ENCODE measurements at places on chromosomes 2 and 18.

- DNase-seq = no peak
These were observed 75.4 kb upstream of the IGFBP5 start for GRCh38 chr2:216770717-216771116.

- DNase-seq = no peak
These were observed 177.8 kb downstream of the EN1 start for GRCh38 chr2:118669654-118670053.

GRCh38 chr2:64018701-64019082 lies 536 bp downstream of the VPS54 start:
- DNase-seq = no peak

DNA sequence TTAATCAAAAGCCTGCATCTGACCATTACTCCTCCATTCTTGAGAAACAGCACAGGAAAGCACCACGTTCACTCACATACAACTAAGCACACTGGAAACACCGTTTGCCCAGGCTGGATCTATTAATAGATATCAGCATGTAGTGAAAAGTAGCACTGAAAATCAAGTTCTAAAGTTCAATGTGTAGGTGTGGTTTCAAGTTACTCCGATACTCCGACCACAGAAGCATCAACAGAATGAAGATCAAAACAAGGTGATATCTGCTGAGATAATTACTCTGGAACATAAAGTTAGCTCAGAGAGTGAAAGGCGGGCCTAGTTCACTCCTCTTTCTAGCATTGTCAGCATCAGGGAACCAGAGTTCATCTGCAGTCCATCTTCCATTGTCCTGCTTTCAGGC lies 1367.4 kb upstream of the ACVR2A start:
- DNase-seq = no peak

GRCh38 chr18:7743256-7743655 lies 176.1 kb downstream of the PTPRM start:
- no peak for DNase-seq

GRCh38 chr2:112162956-112163355 lies 24.8 kb downstream of the FBLN7 start:
- no peak for DNase-seq

DNA sequence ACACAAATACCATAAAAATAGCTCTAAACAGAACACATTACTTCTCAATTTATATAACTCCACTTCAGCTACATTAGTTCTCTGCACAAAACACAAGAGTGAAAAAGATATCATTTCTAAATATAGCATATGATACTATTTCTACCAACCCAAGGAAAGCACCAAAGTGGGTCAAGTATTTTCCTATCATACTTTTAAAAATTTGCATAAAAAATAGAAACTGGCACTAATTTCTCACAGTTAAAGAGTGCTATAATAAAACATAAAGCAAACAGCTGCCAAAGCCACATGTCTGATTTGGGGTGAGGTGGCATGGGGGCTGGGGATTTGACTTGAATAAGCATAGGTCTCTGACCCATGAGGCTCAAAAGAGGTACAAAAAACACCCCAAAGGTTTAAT lies 61.5 kb downstream of the BARD1 start:
- DNase-seq = no peak

DNA sequence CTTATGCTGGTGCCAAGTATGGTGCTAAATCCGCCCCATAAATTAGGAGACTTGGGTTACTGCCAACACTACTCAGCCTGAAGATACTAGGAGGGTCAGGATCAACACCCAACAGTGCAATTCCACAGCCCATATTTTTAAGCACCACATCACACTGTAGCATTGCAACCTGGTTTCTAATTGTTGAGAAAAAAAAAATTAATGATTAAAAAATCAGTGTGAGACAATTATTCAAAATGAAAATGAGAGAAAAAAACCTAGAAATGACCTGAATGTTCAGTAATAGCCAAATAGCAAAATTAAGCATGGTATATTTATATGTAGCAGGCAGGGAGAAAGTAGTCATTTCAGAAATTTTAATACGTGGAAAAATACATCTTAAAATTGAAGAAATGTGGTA lies 29.2 kb upstream of the HNRNPLL start:
- DNase-seq = no peak

GRCh38 chr2:24404491-24404921 lies 44.2 kb upstream of the ITSN2 start:
- no peak for DNase-seq

- DNase-seq = no peak
These were observed 40.5 kb downstream of the UPP2 start for GRCh38 chr2:158142165-158142564.

DNA sequence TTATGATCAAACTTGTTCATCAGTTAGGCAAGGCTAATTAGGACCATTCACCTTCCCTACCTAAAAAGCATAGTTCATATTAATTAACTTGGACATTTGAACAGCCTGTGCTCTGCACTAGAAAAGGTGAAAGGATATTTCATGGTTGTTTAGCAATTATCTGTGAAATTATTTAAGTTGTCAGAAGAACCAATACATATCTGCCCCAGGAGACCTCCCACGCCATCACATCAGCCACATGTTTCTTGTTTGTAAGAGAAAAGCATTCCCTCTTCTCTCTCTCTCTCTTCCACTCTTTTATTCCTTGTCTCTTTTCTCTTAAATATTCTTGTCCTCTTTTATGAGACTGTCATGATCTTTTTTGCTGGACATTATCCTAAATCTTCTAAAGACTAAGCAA lies 282.0 kb upstream of the RND3 start:
- no peak for DNase-seq

DNA sequence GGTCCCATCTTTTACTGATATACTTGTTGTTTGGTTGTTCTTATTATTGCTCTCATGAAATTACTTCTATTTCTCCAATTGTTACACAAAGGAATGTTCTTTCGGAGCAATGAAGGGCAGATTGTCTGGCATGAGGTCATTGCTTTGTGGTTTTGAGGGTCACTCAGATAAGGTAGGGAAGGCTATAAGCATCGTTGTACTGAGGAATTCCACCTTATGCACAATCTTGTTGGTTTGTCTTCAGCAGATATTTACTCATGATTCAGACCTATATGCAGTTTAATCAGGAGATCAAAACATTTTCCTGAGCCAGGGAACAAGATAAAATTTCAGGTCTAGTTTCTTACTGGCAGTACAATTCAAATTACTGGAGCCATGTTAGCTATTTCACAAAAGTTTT lies 163.0 kb upstream of the SPHKAP start:
- DNase-seq = no peak

DNA sequence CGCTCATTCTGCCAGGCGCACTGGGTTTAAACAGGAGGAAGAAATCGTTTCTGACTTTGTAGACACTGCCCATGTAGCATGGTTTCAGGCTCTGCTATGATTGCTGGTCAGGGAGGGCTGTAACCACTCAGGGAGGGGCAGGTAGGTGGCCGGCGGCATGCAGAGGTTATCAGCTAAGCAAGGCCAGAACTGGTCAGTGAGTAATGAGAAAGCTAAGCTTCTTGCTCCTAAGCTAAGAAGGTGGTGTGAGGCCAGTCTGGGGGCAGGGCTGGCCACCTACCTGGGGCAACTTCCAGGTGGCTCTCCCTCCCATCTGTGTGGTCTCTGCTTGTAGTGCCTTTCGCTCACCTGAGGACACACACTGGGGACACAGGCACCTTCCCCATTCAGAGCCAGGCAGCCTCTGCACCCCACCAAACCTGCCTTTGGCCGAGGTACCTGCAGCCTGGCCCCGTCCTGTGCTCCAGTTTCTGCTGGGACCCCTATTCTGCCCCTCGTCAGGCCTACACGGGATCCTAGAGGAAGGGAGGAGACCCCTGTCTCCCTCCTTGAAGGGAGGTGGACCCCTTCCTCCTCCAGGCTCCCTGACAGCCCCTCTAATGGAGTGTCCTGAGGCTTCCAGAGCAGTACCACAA lies 195.9 kb downstream of the SEPTIN10 start:
- DNase-seq = no peak

GRCh38 chr2:58006256-58006951 lies 40.2 kb upstream of the VRK2 start:
- no peak for DNase-seq
